DMS 273 treated with DMSO at 0.1 percent for 48 hours (cell line): ENCODE measurements at places on chromosomes 6 and 20.

GRCh38 chr20:24118441-24119175, 130.0 kb upstream of the GGTLC1 start:
- peak; percentile 71 for DNase-seq

DNA sequence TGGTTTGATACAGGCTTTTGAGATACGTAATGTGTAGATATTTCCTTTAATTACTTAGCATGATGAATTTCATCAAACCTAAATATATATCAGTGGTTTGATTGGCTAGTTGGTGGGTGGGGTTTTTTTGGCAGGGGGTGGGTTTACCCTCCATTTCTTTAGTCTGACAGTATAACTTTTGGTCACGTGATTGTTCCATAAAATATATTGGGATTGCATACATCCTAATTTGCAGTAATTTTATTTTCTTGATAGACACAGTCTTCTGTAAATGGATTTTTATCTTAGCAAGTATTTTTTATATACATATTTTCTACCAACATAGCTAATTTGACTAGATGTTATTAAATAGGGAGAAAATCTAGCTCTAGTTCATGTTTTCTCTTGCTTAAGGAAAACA, 177.4 kb upstream of the QKI start:
- DNase-seq: no peak

GRCh38 chr6:118536478-118536877, 11.6 kb upstream of the PLN start:
- DNase-seq: no peak

- DNase-seq: peak; percentile 27
Measured at GRCh38 chr6:24719125-24719971, at the start of gene C6orf62. C6orf62 (minus strand) TSS chr6:24719154; CDS start chr6:24718668, 486 bp downstream.

GRCh38 chr6:111230351-111231089, 143.2 kb downstream of the SLC16A10 start:
- DNase-seq: no peak

GRCh38 chr6:18262702-18263417, 1.5 kb downstream of the DEK start:
- no peak for DNase-seq

DNA sequence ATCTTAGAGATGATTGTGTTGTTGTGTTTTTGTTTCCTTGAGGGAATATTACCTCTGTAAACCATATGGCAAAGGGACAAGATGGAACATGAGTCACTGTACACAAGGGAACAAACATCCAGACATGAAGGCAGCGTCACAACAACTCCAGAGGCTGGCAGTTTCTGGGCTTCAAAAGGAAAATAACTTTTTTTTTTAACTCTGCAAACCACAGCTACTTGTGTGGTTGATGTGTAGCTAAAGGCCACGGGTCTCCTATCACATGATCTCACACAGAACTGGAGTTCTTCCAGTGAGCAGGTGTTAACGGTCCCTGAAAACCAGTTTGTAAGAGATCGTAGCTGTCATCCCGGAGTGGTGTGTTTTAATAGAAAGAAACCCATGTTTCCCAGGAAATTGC, 33.2 kb upstream of the HBS1L start:
- DNase-seq: no peak

DNA sequence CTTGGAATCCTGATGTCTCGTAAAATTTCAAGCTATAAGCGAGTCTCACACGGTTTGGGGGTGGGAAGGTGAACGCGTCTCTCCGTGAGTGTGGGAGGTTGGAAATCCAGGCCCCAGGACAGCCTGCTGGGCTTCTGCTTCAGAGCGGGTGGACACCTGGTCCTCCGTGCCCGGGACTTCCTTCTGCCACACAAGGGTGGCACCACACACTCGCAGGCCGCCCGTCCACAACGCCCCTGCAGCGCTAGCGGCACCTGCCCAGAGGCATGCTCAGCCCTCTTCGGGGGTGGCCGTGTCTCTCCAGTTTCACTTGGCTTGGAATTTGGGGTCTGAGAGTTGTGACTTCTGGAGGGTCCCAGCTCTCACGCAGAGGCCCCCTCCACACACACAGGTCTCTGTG, 151.9 kb downstream of the PHACTR3 start:
- no peak for DNase-seq

GRCh38 chr6:30885999-30886896, 1.9 kb downstream of the DDR1 start:
- DNase-seq: no peak

DNA sequence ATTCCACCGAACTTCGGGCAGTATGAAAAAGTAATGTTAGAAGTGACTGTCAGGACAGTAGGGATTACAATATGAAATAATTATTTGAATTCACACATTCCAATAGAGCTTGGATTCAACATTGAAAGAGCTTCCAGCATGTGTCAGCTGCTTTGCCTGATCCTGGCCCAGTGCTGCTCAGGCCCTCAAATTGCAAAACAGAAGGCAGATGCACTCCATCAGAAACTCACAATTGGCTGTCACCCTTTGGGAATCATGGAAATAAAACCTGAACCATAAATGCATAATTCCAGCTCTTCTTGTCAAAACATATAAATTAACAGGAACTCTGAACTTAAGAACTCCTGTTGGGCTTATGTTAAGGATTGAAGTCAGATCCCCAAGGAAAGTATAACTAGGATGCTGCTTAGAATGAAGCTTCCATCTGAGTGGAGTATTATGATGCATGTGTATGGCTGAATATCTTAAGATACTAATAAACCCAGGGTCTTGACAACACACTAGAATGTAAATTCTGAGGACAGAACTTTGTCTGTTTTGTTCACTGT, 1.8 kb upstream of the NDUFAF4 start:
- DNase-seq: no peak

DNA sequence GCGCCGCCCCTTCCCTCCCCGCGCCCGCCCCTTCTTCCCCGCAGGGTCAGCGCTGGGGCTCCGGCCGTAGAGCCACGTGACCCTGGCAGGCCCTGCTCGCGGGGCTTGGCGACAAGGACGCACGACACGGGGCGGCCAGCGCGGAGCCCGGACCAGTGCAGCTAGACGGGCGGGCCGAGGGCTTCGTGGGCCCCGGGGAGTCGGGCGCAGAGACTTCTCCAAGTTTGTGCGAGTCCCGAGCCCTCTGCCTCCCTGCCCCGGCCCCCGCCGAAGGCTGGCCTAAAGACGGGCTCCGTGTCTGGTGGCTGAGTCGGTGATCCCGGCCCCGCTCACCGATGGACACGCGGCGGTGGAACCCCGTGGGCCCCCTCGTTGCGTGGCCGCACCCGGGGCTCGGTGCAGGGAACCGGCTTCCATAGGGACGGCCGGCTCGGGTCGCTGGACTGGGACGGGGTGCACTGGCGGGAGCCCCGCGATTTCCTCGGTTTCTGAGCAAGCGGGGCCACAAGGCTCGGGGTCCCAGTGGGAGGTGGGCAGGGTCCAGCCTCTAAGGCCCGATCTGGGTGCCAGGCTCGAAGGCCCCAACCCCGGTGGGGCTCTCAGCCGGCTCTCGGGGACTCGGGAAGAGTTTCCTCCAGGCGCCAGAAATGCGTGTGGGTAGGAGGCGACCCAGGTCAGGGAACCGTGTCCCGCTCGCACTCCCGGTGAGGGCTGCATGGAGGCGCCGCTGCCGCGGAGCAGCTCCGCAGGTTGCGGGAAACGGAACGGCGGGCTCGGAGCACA, 452 bp upstream of the GATA5 start:
- DNase-seq: no peak

GRCh38 chr6:49987749-49988148, 18.3 kb upstream of the DEFB113 start:
- DNase-seq: no peak

DNA sequence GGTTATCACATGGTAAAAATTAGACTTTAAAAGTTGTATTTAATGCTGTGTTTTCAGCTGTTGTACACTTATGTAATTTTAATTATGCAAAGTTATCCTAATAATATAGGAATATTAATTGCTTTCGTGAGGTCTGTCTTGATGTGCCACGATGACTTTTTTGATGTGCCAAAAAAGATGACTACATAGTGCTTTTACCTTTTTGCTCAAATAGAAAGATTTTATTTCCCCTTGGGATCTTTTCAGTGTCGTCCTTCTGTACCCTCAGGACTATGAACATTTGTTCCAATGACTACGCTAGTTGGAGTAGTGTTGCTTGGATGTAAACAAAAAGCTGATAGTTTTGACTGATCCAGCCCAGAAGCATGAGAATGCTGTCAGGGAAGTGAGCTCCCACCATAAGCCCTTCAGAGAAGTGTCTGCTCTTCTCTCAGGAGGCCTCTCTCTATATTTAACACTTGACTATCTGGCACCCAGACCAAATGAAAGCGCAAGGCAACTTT, 1.2 kb upstream of the CD164 start:
- DNase-seq: no peak

- no peak for DNase-seq
Measured at GRCh38 chr6:123213921-123214320, 217.9 kb downstream of the CLVS2 start.

DNA sequence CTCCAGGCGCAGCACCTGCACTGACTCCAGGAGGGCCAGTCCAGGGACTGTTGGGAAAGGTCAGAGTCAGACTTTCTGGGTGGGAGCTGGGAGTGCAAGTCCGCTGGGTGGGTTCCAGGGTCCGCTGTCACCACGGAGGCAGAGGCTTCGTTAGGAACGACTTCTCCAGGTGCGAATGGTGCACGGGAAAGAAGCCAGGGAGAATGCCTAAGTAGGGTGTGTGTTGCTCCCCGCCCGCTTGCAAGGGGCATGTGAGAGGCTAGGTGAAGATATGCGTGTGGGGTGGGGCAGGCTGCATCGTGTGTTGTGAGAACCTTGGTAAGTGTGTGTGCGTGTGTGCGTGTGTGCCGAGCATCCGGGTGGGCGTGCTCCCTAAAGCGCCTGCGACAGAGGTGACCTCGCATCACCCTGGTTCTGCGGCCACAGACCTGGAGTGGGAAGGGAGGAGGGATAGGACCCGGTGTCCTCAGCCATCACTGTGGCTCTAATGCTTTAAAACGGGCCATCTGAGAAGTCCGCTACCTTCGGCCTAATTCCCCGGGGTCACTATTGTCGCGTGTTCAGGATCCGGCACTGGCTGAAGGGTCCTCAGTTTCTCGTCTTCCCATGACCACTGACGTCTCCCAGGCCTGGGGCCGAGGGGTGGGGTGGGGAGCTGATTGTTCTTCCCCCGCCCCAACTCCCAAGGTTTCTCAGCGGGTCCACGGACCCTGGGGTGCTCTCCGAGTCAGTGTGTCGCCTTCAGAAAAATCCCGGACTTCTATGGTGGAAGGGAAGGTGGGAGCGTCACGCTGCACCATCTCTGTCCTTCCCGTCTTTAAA, 6.1 kb downstream of the SLC32A1 start:
- no peak for DNase-seq

DNA sequence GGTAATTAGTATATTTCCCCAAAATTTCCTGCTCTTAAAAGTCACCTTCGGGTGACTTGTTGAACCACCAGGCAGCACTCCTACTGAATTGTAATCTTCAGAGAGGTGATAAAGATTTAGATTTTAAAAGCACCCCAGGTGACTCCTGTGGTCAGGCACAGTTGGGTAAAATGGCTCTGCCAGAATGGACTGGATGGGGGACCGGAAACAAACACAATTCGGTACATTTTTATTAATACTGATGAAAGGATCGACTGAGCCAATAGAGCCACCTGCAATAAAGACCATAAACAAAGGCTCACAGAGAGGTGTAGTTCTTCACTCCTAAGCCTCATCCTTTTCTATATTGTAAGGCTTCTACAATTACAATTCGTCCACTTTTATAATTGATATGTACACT, 19.6 kb upstream of the FAM83C start:
- no peak for DNase-seq

DNA sequence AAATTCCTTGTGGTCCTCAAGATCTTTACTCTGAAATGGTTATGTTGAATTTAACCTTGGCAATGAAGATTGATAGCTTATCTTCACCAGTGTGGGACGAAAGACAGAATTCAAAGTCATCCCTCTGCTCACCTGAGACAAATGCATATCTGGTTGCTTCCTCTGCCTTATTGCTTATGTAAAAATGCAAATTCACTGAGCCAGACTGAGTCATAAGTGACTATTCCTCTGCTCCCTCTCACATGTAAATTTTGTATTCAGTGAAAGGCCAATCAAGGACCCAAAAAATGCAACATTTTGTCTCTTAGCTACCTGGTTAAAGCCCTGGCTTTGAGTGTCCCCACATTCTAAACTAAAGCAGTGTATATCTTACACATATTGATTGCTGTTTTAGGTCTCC, 593.1 kb upstream of the GJE1 start:
- DNase-seq: no peak

GRCh38 chr6:4979426-4979825, 24.4 kb downstream of the RPP40 start:
- DNase-seq: no peak

GRCh38 chr6:75481394-75481793, 12.2 kb downstream of the FILIP1 start:
- no peak for DNase-seq

GRCh38 chr20:59145247-59145923, 18.2 kb upstream of the ZNF831 start:
- DNase-seq: no peak

DNA sequence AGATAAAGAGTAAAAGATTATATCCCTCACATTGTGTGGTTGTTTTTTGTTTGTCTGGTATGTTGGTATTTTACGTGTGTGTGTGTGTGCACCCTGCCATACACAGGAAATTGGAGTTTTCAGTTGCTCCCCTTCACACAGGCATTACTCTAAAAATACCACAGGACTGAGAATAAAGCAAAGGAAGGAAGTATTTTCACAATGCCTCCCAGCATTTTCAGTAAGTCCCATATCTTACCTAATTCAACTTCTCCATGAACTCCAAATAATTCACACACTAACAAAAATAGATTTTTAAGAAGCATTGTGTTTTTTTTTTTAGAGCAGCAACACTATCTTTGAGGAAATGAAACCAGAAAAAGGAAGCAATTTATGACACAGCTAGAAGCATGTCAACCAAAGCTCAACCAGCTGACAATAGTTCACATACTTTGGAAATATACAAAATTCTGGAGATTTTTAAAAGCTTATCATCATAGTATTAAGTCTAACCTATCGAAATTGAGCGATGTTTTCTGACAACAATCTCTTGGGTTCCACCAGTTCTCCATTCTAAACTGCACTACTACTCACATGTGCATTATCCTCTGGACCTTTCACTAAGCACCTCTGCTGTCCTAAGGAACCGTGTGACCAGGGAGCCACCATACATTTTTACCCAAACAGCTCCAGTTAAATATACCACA, 2.1 kb downstream of the UBE2J1 start:
- no peak for DNase-seq

DNA sequence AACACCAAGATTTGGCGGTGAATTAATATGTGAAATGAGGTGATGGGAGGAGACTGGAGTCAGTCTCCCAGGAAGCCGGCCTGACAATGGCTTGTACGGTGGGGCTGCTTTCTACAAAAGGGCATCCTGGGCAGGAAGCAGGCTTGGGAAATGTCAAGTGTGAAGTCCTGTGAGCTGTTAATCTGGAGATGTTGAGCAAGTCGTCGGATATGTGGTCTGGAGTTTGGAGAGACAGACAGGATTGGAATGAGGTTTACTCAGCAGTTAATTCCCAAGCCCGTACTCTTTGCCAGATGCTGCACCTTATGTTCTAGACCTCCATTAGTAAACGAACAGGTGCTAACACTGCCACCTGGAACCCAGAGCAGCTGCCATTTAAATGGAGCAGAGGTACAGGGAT, 107.7 kb upstream of the FOXC1 start:
- DNase-seq: peak; percentile 57

GRCh38 chr6:64838726-64839125, 868.3 kb downstream of the EYS start:
- DNase-seq: no peak
